ENCODE measurements at places on chromosomes 7 and 10.

DNA sequence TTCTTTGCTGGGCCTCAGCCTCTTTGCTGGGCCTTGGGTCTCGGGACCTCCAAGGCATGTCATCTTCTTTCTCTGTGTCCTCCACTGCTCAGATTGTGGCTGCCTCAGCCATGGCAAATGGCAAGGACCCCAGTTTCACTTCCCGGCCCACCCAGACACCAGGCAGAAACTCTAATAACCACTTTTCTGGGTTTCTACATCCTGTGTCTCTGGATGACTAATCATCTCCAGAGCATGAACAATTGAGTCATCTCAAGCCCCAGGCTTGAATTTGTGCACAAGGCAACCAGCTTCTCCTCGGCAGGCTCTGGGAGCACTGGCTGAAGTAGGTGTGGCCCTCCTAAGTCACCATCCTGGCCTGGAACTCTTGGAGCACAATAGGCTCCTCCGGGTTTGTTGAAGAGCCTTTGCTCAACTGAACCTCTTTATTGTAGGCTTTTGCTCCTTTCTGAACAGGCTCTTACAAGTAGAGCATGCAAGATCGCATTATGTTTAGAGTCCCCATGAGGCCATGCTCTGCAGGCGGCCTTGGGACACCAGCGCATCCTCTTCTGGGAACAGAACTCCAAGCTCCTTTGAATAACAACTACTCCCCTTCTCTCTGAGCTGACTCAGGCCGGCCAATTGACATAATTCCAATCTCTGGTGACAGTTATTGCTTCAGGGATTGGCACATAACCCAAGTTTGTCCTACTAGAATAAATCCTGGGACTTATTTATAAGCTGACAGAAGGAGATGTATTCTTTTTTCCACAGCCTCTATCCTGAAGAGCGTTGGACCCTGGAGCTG, 218.1 kb downstream of the WDR11 start:
- DNase-seq: no peak

DNA sequence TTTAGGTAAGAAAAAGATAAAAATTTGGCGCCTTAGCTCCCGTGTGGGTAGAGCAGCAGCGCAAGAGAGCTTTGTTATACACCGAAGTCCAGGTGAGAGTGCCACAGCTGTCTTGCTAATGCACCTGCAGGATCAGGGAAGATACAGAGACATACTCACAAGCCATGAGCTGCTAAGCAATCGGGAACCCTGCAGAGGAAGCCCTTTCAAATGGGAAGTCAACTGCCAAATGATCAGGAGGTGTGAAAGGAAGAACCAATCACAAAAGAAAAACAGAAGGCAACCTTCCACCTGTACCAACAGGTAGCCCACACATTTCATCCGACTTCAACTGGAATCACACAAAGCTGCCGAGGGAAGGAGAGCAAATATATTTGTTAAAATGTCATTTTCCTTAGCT, 610.5 kb upstream of the PFKP start:
- DNase-seq: no peak

- DNase-seq: peak; percentile 30
Observed at GRCh38 chr10:51389415-51390321, 309.7 kb downstream of the CSTF2T start.

DNA sequence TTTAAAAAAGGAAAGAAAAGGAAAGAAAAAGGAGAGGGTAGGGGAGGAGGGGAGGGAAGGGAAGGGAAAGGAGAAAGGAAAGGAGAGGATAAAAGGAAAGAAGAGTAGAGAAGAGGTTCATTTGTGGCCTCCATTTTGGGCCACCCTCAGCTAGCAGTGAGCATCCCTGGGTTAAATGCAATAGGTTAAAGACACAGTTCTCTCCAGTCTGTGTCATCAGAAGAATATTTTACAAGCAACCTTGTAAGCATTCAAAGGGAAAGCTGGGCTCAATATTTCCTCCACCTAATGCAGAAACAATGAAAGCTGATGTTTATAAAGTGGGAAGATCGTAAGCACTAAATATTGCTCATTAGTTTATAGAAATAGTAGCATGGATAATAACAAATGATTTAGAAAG, 219.1 kb upstream of the PITRM1 start:
- DNase-seq: no peak

- no peak for DNase-seq
Observed at GRCh38 chr10:33091201-33091600, 133.2 kb upstream of the ITGB1 start.

- DNase-seq: no peak
Observed at GRCh38 chr7:158458096-158458495, 129.5 kb downstream of the PTPRN2 start.

Data from kidney capillary endothelial cell (primary cell).